ENCODE measurements at places on chromosomes 12 and 14.
A peak's percentile ranks its signal among the peaks of the same experiment; 100 is the strongest.

- DNase-seq = peak; percentile 33
Observed at GRCh38 chr12:19234171-19234704, 104.7 kb downstream of the PLEKHA5 start.

DNA sequence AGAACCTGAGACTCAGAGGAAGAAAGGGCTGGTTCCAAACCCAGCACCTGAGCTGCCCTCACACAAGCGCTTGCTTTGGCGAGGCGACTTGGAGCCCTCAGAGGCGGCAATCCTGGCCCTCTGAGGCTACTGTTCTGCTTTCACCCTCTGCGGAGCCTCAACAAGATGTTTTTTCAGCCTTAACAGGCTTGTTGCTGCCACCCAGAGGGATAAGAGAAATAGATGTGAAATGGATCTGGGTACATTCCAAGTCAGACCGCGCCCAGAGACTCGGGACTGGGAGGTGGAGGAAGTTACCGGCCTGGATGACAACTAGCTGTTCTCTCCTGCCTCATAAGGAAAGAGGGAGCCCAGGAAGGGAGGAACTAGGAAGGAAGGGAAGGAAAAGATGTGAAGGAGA, 89.6 kb downstream of the TTC7B start:
- DNase-seq = peak; percentile 81

GRCh38 chr14:101113108-101113612, 209.6 kb upstream of the RTL1 start:
- DNase-seq = no peak

- DNase-seq = peak; percentile 17
Observed at GRCh38 chr12:85253853-85254252, 26.2 kb upstream of the ALX1 start.

GRCh38 chr12:63400318-63400717, 249.3 kb upstream of the AVPR1A start:
- peak; percentile 80 for DNase-seq

DNA sequence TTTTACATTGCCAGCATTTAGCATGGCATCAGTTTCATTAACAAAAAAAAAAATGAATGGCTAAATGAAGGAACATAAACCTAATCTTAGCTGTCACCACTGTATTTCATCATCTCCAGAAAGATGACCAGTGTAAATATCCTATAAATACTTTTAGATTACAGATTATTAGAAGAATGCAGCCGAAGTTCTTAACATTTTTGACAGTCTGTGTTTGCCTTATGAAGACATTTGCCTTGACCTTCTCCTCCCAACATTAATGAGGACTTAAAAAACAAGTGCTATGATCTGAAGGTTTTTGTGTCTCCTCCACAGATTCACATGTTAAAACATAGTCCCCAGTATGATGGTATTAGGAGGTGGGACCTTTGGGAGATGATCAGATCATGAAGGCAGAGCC, 253.0 kb downstream of the SNAPC1 start:
- DNase-seq = no peak

DNA sequence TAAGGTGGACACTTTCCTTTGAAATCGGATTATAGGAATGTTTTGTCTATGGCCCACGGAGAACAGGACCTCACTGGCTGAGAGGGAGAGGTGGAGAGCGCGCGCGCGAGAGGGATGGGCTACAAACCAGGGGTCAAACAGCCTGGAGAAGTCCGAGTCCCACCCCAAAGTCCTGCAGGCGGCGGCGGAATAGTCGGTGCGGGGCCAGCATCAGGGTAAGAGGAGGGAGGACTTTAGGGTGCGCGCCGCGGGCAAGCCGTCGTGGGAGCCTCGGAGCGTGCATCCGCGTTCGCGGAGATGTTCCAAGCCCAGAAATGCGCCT, 3.3 kb upstream of the HOXC8 start:
- DNase-seq = no peak

GRCh38 chr12:3173912-3174311, 96.7 kb downstream of the TSPAN9 start:
- DNase-seq = no peak

DNA sequence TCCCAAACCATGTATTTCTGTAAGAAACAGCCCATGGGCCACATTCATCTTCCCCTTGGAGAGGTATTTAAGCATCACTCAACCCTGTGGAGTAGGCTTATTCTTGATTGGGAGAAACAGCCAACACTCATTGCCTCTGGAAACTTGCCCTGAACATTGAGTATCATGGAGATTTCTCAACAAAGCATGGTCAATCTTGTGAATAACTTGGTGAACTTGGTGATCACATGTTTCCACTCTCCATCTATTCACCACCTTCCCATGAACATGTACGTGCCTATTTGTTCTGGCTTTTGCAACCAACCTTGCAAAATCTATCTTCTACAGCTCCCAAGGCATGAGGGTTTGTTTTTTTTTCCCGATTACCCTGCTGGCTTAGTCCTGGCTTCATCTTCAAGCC, 163.2 kb downstream of the PAH start:
- DNase-seq = no peak

- no peak for DNase-seq
Observed at GRCh38 chr14:66398437-66398836, 87.7 kb upstream of the CCDC196 start.

DNA sequence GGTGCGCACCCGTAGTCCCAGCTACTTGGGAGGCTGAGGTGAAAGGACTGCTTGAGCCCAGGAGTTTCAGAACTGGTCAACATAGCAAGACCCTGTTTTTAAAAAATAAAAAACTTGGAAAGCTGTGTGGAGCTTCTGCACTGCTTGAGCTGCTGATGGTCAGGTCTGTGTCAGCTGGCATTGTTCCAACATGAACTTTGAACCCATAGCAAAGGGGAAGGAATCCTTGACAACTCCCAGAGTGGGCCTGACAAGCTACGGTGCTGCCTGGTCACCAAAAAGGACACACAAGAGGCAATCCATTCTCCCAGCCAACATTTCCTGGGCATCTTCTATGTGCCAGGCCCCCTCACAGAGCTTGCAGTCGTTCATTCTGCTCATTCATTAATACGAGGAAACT, 16.4 kb upstream of the LTBP2 start:
- no peak for DNase-seq

Measured in epithelial cell of esophagus (primary cell).